Psoas muscle (tissue), 8 donors: ENCODE measurements at places on chromosomes 2 and 18. TPM values are rescaled to one million over a fixed set of nuclear protein-coding genes. Genes with fewer than 3 reads are reported as not detected.

DNA sequence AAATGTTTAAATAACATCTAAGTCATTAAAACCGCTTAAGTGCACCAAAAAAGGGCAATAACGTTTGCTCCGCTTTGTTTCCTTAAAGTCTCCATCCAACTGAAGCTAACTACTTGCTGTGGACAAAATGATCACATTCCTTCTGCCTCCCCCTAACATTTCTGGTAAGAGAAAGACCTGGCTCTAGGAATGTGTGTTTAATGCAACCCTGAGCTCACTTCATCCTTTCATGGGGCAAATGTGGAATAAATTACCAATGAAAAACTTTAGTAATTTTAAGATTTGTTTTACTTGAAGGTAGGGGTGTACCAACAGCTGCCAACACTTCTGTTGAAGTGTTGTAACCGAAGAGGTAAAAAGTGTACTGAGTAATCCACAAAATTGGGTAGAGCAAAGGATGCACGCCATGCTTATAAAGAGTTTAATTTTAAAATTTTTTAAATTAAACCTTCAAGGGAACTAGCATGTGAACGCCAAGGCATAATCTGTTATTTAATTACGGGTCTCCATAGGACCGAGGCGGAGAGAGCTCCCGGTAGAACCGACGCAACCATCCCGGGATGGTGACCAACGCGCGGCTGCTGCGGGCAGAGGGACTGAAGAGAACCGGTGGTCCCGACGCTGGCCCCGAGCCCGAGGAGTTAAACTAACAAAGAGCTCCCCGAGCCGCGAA lies 1.1 kb downstream of the HNRNPLL start:
- DNase-seq: no peak
- peak overlapping the region; percentile 97 for H3K27ac ChIP-seq
- peaks cover 49% of the 10 kb centered on the region for H3K4me1 ChIP-seq
- no peaks in the 10 kb centered on the region for H3K36me3 ChIP-seq

DNA sequence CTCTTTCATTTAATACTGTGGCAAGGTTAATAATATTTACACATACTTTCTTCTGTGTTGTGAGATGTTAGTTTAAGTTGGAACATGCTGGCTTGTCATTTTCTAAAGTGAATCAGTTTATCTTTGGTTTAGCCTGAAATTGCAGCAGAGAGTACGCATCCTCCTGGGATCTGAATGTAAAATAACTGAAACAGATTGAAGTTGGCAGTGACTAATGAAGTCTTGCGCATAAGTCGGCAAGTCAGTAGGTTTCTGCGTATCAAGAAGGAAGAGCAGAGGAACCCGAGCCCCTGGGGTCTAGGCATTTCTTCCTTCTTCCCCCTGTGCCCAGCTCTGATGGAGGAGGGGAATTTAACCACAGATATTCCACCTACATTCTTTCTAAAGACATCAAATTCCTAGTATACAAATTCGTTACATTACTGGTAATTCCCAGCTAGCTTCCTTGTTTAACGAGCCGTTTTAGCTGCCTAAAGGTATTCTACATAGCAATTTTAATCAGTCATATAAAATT lies 392.1 kb upstream of the RAB12 start:
- no peaks in the 10 kb centered on the region for H3K27me3 ChIP-seq
- H3K4me3 ChIP-seq: no peak overlapping the region

- no peak for DNase-seq
- peaks cover 9% of the 10 kb centered on the region for H3K4me1 ChIP-seq
- no peak overlapping the region for H3K4me3 ChIP-seq
- H3K27me3 ChIP-seq: no peaks in the 10 kb centered on the region
- no peak overlapping the region for H3K27ac ChIP-seq
These were observed 19.1 kb downstream of the SEPTIN2 start for GRCh38 chr2:241334813-241335212.

DNA sequence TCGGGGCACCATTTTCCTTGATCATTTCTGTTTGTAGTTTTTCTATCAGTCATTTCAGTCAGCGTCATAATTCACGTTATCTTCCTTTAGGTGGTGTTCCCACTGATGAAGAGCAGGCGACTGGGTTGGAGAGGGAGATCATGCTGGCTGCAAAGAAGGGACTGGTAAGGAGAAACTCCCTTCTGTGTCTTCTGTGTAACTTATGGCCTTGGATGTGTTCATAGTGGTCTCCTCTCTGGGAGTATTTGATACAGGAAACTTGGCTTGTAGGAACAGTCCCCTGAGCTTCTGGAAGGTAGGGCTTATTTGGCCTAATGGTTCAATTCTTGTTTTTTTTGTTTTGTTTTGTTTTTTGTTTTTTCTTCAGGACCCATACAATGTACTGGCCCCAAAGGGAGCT lies 1.1 kb downstream of the COX5B start:
- no peaks in the 10 kb centered on the region for H3K27me3 ChIP-seq
- peak overlapping the region; percentile 94 for H3K27ac ChIP-seq
- H3K4me3 ChIP-seq: peak overlapping the region; percentile 98
- peaks cover 7% of the 10 kb centered on the region for H3K4me1 ChIP-seq
- DNase-seq: no peak
- H3K36me3 ChIP-seq: peaks cover 13% of the 10 kb centered on the region

GRCh38 chr2:217932803-217933616 lies 69.8 kb downstream of the TNS1 start:
- no peaks in the 10 kb centered on the region for H3K36me3 ChIP-seq
- H3K27ac ChIP-seq: peak overlapping the region; percentile 87
- DNase-seq: peak; percentile 63
- no peaks in the 10 kb centered on the region for H3K27me3 ChIP-seq
- peaks cover 93% of the 10 kb centered on the region for H3K4me1 ChIP-seq
- H3K4me3 ChIP-seq: peak overlapping the region; percentile 39

GRCh38 chr2:231642631-231643494 lies 50.2 kb downstream of the TEX44 start:
- peak overlapping the region; percentile 95 for H3K27ac ChIP-seq
- H3K27me3 ChIP-seq: no peaks in the 10 kb centered on the region
- peaks cover 42% of the 10 kb centered on the region for H3K4me1 ChIP-seq
- H3K36me3 ChIP-seq: no peaks in the 10 kb centered on the region

DNA sequence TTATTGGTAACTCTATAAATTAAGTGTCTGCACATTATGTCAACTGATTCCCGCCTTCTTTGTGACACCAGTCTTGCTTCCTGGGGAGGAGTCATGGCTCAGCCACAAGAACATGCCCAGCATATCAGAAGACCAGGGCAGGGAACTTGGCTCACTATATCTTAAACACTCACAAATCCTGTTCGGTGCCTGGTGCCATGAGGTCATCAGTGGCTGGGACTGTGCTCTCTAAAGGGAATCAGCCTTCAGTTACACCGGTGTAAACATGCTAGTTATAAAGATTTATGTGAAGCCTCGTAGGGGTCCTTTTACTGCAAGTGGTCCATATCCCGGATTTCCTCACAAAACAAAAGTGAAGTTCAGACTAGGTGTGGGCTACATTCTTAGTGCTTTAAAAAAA lies 73.1 kb upstream of the ZNF521 start:
- no peaks in the 10 kb centered on the region for H3K4me1 ChIP-seq
- no peak for DNase-seq
- H3K4me3 ChIP-seq: no peak overlapping the region
- no peaks in the 10 kb centered on the region for H3K27me3 ChIP-seq
- H3K27ac ChIP-seq: no peak overlapping the region

GRCh38 chr2:54310961-54311360 lies 54.9 kb upstream of the TSPYL6 start:
- no peaks in the 10 kb centered on the region for H3K4me1 ChIP-seq
- no peak overlapping the region for H3K27ac ChIP-seq
- H3K27me3 ChIP-seq: no peaks in the 10 kb centered on the region
- no peak for DNase-seq
- H3K36me3 ChIP-seq: no peaks in the 10 kb centered on the region
- no peak overlapping the region for H3K4me3 ChIP-seq

DNA sequence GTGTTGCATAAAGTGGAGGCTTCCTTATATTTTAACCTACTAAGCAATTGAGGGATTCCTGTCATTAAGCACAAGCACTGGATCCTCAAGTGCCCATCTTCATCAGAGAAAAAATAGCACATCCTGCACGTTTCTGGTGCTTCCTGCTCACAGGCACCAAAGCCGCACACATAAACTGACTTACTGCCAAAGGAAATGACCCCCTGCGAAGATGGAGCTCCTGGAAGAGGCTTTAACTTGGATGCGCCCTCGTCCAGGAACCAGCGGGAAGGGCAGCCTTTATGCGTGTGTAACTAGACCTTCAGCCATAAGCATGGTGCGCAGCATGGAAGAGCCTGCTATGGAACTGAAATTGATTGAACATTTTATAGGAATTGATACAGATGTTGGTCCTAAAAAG lies 188.7 kb downstream of the FTCDNL1 start:
- no peak overlapping the region for H3K4me3 ChIP-seq
- no peak overlapping the region for H3K27ac ChIP-seq
- DNase-seq: no peak

GRCh38 chr2:24181849-24182248 lies 7.0 kb downstream of the FAM228A start:
- no peaks in the 10 kb centered on the region for H3K27me3 ChIP-seq
- no peak overlapping the region for H3K4me3 ChIP-seq
- no peaks in the 10 kb centered on the region for H3K4me1 ChIP-seq
- no peak for DNase-seq
- no peaks in the 10 kb centered on the region for H3K36me3 ChIP-seq

GRCh38 chr18:40407909-40408308 lies 1547.1 kb upstream of the PIK3C3 start:
- H3K4me3 ChIP-seq: no peak overlapping the region
- no peak overlapping the region for H3K27ac ChIP-seq
- DNase-seq: no peak
- H3K4me1 ChIP-seq: no peaks in the 10 kb centered on the region
- no peaks in the 10 kb centered on the region for H3K36me3 ChIP-seq
- H3K27me3 ChIP-seq: no peaks in the 10 kb centered on the region

DNA sequence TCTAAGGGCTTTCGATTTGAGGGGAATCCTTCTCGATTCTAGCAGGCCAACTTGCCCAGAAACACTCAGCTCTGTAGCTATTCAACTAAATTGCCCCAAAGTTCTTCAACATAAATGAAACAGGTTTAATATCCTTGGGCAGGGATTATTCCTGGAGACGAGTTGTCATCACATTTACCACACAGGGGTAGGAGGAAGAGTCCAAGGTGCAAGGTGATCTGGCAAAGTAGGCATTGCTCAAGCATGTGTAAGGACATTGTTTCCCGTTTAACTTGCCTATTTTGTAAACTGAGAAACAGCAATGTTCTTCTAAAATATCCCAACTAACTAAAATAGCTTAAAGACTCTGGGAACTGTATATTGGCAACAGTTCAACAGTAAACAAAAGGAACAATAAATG lies 814.3 kb downstream of the BCL11A start:
- no peaks in the 10 kb centered on the region for H3K36me3 ChIP-seq
- DNase-seq: no peak
- H3K27ac ChIP-seq: no peak overlapping the region
- no peaks in the 10 kb centered on the region for H3K27me3 ChIP-seq
- no peak overlapping the region for H3K4me3 ChIP-seq

GRCh38 chr2:203802342-203803052 lies 65.1 kb upstream of the CTLA4 start:
- no peaks in the 10 kb centered on the region for H3K36me3 ChIP-seq
- peak overlapping the region; percentile 47 for H3K27ac ChIP-seq
- DNase-seq: no peak

- no peaks in the 10 kb centered on the region for H3K4me1 ChIP-seq
- DNase-seq: no peak
- no peak overlapping the region for H3K4me3 ChIP-seq
- no peaks in the 10 kb centered on the region for H3K36me3 ChIP-seq
These were observed 31.5 kb upstream of the SCG2 start for GRCh38 chr2:223633656-223634055.

- H3K4me3 ChIP-seq: peak within 1 kb of the TSS; percentile 76
- DNase-seq: no peak
- H3K27ac ChIP-seq: peak within 1 kb of the TSS; percentile 61
- H3K4me1 ChIP-seq: peaks cover 3% of the 10 kb centered on the region
These were observed at the start of gene LIMS2 for GRCh38 chr2:127675331-127676261. Gene LIMS2, minus strand, starts transcription at chr2:127675530. Its CDS starts 506 bp downstream, at chr2:127675024.

- no peak for DNase-seq
- no peaks in the 10 kb centered on the region for H3K36me3 ChIP-seq
- H3K27me3 ChIP-seq: no peaks in the 10 kb centered on the region
- H3K4me1 ChIP-seq: no peaks in the 10 kb centered on the region
- H3K27ac ChIP-seq: no peak overlapping the region
- no peak overlapping the region for H3K4me3 ChIP-seq
These were observed 68.3 kb downstream of the ICOS start for GRCh38 chr2:204004912-204005311.

DNA sequence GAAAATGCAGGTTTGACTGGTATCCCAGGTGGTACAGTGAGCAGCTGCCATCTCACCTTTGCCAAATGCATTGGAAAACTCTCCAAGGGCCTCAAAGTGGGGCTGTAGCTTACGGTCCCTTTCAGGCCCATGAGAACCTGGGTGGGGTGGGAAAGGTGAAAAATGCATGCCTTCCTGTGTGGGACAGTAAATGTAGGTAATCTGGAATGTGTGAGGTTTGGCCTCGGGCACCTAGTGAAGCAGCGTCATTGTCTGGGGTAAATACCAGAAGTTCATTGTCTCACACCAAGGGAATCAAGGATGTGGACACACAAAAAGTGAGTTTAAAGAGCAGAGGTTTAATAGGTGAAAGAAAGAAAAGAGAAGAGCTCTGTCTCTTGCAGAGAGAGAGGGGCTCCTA lies 36.6 kb downstream of the TIMM21 start:
- H3K27me3 ChIP-seq: peaks cover 1% of the 10 kb centered on the region
- no peak overlapping the region for H3K27ac ChIP-seq
- no peaks in the 10 kb centered on the region for H3K4me1 ChIP-seq
- no peaks in the 10 kb centered on the region for H3K36me3 ChIP-seq
- no peak for DNase-seq

GRCh38 chr18:35489913-35490490 lies 7.8 kb downstream of the INO80C start:
- peaks cover 9% of the 10 kb centered on the region for H3K36me3 ChIP-seq
- H3K27ac ChIP-seq: no peak overlapping the region
- H3K4me1 ChIP-seq: peaks cover 16% of the 10 kb centered on the region
- DNase-seq: no peak

The SLC4A5 gene
- total RNA-seq: 1.8 TPM

The AGAP1 gene
- total RNA-seq: 20.5 TPM

The ACVR2A gene
- total RNA-seq: 11.4 TPM

The IL36A gene
- not detected for total RNA-seq

The RNU2-63P gene
- 5.0 TPM for total RNA-seq

The TBC1D8 gene
- total RNA-seq: 24.9 TPM

The GPR39 gene
- total RNA-seq: not detected

The CRYBA2 gene
- not detected for total RNA-seq

The APOB gene
- 0.34 TPM for total RNA-seq
